ENCODE measurements at places on chromosomes 1 and 21.

DNA sequence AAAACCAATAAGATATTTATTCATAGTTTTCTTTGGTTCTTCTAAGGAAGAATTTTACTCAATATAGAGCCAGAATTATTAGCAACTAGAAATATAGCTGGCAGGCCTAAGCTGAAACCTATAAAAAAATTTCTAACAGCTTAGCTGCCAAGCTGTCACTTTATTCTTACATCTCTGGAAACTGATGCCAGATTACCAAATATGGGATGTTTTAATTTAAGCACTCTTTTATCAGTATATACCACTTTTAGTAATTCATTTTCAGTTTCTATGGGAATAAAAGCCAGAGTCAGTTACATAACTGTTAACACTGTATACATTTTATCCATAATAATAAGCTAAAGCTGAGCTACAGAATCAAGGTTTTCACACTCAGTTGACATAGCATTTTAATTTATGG lies 68.7 kb upstream of the MPC2 start:
- DNase-seq: no peak

GRCh38 chr1:4614371-4615137 lies 39.9 kb upstream of the AJAP1 start:
- no peak for DNase-seq

DNA sequence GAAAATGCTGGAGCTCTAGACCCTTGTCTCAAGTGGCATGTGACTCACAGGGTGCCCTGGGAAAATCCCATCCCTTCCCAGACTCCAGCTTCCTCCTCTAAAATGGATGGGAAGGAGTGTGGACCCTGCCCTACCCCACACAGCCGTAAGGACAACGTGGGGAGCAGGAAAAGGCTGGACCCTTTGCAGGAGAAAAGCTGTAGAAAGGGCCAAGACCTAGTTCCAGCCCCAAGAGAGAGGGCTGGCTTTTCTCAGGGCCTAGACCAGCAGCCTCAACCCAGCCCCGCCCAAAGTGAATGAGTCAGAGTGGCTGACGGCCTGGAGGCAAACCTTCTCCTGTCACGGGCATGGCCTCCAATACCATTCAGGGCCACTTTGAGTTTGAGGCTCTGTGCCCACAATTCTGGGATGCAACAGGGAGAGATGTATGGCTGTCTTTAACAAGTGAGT lies 1.1 kb downstream of the LAMB3 start:
- DNase-seq: peak; percentile 53

DNA sequence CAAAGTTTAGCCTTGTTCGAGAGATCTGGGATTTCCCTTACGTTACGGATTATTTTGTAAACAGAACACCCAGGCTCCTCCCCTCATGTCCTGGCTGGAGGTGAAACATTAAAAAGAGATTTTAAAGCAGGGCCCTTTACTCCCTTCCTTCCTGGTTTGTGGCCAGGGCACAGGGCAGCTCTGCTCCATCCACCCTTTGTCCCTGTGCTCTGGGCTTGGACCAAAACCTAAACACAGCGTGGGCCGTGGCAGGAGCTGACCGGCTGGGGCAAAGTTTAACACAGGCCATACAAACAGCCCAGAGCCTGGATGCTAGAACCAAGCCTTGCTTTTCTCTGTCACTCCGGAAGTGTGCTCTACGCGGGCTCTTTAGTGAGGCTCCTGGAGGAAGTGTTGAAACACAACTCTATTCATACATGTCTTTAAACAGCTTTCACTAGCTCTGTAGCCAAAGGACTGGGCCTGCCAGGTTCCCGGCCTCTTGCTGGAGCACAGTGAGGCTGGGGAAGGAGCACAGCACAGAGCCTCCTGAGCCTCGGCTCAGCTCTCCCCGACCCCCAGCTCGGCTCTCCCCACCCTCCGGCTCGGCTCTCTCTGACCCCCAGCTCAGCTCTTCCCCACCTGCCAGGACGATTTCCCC lies 84.7 kb downstream of the PDE9A start:
- peak; percentile 18 for DNase-seq

DNA sequence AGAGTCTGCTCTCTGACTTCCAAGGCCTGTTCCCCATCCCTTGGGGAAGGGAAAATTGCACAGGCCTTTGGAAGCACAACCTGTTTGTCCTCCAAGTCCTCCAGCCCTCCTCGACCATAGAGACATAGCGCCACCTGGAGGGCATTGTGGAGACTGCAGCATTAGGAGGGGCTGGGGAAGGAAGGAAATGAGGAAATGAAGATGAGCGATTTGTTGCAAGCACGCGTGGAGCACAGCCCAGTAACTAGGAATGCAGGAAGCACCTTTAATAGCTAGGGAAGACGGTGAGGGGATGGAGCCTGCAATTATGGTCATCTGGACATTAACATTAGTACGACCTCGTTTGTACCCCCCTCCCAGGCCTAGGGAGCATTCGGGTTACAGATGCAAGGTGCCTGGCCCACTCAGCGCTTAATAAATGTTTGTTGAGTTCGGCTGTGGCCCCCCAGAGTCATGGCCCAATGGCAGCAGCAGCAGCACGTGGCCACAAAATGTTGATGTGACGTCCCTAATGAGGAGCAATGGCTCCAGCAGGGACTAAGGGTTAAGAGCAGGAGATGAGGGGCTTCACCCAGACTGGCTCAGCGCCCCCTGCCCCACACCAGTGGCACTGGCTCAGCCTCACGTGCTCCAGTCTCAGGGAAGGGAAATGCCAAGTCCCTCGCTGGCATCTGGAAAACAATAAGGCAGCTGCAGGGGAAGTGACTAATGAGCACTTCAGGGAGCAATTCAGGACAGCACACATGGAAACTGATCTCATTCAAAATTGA lies 8.0 kb upstream of the CAMK2N1 start:
- DNase-seq: peak; percentile 74

- DNase-seq: no peak
These were observed 48.7 kb upstream of the KCNJ15 start for GRCh38 chr21:38208118-38208517.

GRCh38 chr1:234611225-234611846 lies 1.4 kb upstream of the IRF2BP2 start:
- DNase-seq: no peak

- DNase-seq: no peak
These were observed 405.9 kb upstream of the B3GALT2 start for GRCh38 chr1:193592317-193592716.

Data from activated naive CD8-positive, alpha-beta T cell treated with anti-CD3 and anti-CD28 coated beads for 36 hours (primary cell).